ENCODE measurements at places on chromosomes 1 and 21.

DNA sequence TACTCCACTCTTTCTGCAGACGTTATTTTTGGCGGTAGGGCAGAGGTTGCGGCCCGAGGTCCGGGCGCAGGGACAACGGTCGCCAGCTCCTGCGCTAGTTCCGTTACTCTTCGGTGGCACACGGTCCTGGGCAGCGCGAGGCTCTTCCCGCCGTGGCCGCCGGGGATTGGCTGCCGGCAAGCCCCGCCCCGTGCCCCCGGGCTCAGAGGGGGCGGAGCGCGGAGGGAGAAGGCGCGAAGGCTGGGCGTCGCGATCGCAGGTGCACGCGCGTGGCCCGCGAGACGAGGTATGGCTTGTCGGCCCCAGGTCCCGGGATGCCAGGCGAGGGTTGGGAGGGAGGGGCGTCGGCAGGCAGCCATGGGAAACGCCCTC is 518 bp upstream of the SHE start:
- no peak for DNase-seq

DNA sequence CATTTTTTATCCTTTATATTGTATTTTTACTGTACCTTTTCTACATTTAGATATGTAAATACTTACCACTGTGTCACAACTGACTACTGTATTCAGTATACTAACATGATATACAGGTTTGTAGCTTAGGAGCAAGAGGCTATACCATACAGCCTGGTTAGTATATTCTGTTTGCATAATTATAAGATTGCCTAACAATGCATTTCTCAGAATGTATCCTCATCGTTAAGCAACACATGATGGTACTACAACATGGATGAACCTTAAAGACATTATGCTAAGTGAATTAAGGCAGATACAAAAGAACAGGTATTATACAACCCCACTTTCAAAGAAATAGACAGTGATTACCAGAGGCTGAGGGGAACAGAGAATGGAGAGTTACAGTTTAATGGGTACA is 62.7 kb downstream of the RUSC1 start:
- DNase-seq, result no peak

GRCh38 chr1:208533746-208534598 is 289.8 kb upstream of the PLXNA2 start:
- no peak for DNase-seq

GRCh38 chr1:50974618-50974935 is 4.5 kb downstream of the CDKN2C start:
- no peak for DNase-seq

DNA sequence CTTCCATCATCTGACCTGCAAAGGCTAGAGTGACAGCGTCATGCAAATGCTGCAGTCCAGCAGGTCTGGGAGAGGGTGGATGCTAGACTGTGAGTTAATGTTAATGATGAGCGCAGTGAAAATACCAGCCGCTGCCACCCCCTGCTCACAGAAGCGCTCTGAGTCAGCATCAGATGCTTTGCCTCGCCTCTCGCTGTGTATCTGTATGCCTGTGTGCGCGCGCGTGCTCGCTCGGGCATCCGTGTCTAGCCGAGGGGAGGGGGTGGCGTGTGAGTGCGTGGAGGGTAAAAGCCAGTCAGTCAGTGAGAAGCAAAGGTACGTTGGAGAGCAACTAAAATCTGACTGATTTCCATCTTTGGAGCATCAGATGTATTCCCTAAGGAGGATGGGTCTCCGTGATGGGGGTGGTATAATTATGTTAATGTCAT is 858.7 kb downstream of the USP25 start:
- DNase-seq, result no peak

- no peak for DNase-seq
Measured at GRCh38 chr1:243315455-243315854, 59.6 kb downstream of the SDCCAG8 start.

DNA sequence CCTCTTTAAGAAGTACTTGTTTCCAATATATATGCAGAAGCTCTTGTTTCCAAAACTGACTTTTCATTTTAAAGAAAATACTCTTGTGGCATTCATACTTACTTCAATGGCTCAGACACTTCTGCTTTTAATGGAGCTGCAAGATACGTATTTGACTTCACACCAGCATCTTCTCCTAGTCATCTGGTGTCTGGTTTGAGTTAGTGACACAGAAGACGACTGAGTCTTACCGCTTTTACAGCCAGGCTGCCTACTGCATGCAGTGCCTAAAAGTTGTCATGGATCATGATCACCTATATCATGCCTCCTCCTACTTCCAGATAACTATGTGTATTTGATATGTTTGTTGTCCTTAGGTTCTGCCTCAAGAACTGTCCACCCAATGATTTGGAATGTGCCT is 185.9 kb downstream of the TPR start:
- no peak for DNase-seq

DNA sequence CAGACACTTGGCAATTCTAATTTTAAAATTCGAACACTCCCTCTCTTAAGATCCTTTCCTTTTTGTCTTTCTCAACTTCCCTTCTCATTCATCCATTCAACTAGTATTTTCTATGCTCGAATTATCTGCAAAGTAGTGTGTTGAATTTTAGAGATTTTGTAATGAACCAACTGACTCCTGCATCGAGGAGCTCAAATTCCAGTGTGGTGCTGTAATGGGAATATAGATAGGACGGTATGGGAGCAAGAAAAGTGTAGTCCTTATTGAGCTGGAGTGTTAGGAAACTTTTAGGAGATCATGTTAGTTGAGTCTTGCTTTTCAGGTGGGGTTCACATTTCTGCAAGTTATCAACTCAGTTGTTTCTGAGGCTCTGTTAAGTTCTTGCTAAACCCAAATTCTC is 897.5 kb downstream of the TTLL7 start:
- no peak for DNase-seq

GRCh38 chr1:193211539-193211938 is 25.1 kb upstream of the B3GALT2 start:
- DNase-seq, result no peak

DNA sequence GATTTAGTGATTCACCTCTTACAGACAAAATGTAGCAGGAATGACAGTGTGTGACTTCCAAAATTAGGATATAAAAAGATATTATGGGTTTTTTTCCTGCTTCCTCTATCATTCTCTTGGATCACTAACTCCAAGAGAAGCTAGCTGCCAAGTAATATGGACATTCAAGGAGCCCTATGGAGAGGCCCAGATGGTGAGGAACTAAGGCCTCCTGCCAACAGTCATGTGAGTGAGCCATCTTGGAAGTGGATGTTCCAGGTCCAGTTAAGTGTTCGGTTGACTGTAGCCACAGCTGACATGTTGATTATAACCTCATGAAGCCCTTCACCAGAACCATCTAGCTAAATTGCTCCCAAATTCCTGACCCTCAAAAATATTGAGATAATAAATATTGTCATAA is 38.8 kb downstream of the CD160 start:
- DNase-seq, result no peak

GRCh38 chr1:245464290-245464689 is 309.5 kb downstream of the KIF26B start:
- no peak for DNase-seq

DNA sequence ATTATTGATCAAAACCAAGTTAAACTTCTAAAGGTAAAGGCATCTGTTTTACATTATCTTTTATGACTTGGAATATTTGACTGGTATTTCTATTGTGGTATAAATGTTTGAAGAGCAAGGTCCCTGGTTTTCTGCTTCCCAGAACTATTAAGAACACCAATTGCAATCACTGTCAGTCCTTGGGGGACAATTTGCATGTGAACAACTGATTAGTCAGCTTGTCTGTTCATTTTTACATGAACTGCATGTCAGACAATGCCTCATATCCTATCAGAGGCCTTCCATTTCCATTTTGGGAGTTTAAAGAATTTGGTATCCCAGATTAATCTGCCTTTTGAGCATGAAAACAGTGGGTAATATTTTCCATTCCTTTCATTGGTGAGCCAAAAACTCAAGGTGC is 654.9 kb upstream of the USP24 start:
- no peak for DNase-seq

DNA sequence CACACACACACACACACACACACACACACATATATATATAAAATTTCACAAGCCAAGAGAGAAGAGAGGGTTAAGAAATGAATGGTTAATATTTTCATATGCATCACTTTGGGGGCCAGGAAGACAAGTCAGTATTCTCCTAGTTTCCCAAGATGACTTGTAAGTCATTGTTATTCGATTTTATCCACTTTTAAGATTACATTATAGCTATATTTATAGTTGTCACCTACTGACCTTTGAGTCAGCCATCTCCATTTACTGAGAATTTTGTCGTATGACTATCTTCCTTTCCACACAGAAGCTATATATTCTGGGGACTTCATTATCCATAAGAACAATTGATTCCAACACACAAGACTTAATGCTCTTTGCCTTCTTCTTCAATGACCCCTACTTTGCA is 8.9 kb downstream of the LYST start:
- no peak for DNase-seq

GRCh38 chr1:74791491-74791890 is 58.5 kb downstream of the TYW3 start:
- DNase-seq, result no peak

DNA sequence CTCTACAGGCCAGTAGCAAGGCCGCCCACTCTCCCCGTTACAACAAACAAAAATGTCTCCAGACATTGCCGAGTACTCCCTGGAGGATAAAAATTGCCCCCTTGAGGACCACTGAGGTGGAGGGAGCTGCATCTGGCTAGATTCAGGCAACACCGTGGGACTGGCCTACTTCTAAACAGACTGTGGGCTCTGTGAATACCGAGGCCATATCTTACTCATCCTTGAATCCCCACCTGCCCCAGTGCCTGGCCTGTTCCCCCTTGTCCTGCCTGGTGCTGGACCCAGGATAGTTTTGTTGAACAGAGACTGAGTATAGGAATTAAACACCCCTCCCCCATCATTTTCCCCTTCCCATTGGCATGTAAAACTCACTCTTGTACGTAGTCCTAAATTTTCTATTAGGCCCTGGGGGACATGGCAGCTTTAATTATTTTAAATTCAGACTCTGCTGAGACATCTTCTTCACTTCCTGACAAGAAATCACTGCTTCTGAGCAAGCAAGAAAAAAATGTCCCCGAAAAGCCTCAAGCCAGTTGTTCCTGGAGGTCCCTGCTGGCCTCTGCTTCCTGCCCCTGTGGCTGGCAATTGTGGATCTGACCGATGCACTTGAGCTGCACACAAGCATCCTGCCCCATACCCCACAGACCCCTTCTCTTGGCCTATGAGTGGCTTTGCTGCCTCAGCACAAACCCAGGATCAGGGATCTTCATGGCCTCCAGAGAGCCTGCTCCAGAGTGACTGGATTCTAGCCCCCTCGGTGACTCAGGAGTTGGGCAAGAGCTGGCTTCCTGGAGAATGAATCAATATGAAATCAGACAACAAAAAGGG is 111.0 kb downstream of the ACTL8 start:
- no peak for DNase-seq

GRCh38 chr1:2948001-2948750 is 73.1 kb upstream of the ACTRT2 start:
- no peak for DNase-seq

GRCh38 chr1:9196129-9197040 is 38.2 kb upstream of the H6PD start:
- DNase-seq, result peak; percentile 61

GRCh38 chr1:22831729-22832413 is 121.2 kb downstream of the EPHB2 start:
- no peak for DNase-seq

DNA sequence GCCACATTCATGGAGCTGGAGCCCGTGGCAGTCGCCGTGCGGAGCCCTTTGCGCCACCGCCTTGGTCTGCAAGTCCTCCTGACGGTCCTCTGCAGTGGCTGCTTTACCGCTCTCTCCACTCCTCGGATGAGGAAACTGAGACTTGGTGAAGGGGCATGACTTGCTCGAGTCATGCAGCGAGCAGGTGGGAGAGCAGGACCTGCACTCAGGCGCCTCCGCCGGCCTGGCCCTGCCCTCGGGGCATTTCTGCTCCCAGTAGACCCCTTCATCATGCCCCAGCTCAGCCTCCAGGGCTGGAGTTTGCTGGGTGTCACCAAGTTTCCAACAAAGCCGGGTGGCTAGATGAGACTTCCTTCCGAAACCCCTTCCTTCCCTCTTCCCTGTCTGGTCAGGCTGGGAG is 100.0 kb upstream of the TARDBP start:
- no peak for DNase-seq

GRCh38 chr1:98201666-98202081 is 280.8 kb upstream of the DPYD start:
- DNase-seq, result no peak

DNA sequence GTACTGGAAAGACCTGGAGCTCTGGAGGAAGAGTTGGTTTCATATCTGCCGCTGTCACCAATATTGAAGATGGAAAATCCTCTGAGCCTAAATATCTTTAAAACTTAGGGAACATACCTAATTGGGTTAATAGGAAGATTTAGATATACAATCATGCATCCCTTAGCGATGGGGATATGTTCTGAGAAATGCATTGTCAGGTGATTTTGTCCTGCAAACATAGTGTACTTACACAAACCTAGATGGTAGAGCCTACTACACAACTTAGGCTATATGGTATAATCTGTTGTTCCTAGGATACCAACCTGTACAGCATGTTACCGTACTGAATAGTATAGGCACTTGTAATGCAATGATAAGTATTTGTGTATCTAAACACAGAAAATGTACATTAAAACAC is 22.5 kb downstream of the YTHDF2 start:
- no peak for DNase-seq

DNA sequence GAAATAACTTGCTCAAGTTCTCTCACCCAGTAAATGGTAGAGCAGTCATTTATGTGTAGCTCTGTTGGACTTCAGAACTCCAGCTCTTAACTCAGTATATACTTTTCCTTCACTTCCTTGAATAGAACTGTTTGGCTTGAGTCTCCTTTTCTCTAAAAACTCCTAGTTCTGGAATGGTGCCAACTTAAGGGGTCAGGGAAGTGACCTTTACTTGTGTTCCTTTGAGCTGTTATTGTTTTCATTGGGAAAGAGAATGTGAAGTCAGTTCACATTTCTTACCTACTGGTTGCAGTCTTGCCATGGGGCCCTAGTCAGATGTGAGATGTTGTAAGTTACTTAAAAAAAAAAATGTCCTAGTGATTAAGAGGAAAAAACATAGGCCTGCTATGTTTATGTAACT is 77.0 kb upstream of the MACF1 start:
- no peak for DNase-seq

GRCh38 chr1:20079661-20080305 is 9.8 kb downstream of the PLA2G5 start:
- no peak for DNase-seq

Measured in activated CD4-positive, alpha-beta T cell treated with anti-CD3 and anti-CD28 coated beads for 24 hours (primary cell).